Calu3 (cell line): ENCODE measurements at places on chromosomes 5 and 9.

DNA sequence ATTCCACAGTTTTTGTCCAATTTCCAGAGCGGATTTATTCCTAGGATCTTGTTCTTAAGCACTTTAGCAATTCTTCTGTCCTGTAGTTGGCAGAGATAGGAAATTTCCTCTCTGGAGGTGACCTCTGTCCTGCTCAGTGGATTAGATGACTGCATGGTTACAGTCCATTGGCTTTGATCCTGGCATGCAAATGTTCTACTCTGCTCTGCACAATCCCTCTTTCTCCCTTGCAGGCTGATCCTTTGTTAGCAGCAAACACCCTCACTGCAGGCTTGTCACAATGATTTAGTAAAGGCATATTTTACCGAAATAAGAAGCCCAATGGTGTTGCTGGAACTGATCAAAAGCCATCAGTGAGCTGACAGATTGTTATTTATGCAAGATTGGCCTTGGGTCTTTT, 243.8 kb downstream of the COX7C start:
- no peak for DNase-seq

DNA sequence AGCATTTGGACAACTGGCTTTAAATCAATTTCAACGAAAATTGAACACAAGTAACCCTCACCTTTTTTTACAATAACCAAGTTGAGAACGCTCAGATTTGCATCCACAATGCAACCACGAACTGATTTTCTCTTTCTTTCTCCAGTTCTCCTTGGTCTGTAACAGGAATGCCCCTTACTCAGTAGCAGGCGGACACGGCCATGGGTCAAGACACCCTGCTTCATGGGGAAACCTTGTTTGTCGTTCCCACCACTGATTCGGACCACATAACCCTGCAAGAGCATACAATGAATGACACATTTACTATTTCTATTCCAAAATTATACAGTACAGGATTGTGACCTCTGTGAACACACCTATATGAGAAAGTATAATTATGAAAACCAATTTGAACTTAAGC, 1.4 kb downstream of the RPS6 start:
- no peak for DNase-seq

DNA sequence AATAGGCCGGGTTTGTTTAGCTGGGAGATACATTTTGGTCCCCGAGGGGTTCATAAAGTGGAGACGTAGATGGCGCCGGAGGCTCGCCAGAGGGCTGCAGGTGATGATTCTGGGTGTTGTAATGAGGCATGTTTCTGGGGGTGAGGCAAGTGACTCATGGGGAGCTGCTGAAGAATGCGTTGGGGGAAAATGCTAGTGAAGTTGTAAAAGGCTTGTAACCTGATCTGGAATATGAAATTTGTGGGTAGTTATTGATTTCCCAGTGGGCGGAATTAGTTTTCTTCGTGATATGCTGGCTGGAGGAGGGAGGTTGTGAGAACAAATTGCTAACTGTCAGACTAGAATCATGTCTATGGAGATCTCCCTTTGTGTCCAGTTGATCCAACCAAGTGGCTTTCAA, 158.3 kb downstream of the DOCK2 start:
- DNase-seq: peak; percentile 47

- DNase-seq: no peak
These were observed 45.0 kb upstream of the N4BP3 start for GRCh38 chr5:178068293-178068692.

DNA sequence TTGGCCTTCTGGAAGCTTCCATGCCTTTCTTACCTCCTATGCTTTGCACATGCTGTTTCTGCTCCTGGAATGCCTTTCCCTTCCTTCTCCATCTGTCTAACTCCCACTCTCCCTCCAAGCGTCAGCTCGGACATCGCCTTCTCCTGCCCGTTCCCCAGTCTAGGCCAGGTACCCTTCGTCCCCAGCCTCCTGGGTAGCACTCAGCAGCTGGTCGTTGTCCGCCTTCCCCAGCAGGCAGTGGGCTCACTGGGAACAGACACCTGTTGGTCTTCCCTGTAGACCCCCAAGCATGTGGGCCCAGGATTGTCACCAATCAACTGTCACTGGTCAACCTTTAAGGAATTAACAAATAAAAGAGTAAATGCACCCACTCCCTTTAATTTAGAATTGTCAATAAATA, 202.2 kb downstream of the RGS3 start:
- DNase-seq: no peak

- peak; percentile 46 for DNase-seq
These were observed 37.3 kb upstream of the ZNF622 start for GRCh38 chr5:16502866-16503265.

GRCh38 chr5:19771174-19771835, 216.7 kb downstream of the CDH18 start:
- DNase-seq: no peak

- DNase-seq: no peak
These were observed 495.1 kb downstream of the CDH18 start for GRCh38 chr5:19492861-19493260.

DNA sequence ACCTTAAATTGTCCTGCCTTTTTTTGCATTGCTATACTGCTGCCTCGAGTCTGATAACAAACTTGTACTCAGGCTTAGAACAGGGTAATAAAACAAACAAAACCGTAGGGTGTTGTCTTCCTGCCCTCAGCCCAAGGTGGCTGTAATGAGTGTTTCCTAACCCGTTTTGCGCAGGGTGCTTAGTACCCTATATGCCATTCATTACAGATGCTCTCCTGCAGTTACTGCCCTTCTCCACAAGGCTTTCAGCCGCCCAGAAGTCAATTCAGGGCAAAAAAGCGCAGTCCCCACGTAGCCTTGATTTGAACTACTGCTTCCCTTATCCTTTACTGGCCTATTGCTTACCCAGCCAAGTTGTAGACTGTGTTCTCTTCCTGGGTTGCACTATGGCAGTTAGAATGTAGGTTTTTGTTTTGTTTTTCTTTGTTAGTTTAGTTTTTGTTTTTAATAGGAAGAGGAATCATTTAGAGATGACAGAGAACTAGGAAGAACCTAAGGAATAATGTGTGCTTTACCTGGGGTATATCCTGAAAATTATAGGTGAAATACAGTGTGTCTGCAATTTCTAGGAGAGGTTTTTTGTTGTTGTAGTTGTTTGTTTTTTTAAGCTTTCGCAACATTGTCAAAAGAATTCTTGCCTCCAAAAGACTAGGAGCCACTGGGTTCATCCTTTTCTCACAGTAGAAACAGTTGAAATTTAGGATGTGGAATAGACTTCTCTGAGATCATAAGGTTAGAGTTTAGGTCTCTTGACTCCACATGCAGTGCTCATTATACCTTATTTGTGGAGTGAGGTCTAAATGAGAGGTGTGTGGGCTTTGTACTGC, 1.3 kb downstream of the HMGXB3 start:
- peak; percentile 61 for DNase-seq

DNA sequence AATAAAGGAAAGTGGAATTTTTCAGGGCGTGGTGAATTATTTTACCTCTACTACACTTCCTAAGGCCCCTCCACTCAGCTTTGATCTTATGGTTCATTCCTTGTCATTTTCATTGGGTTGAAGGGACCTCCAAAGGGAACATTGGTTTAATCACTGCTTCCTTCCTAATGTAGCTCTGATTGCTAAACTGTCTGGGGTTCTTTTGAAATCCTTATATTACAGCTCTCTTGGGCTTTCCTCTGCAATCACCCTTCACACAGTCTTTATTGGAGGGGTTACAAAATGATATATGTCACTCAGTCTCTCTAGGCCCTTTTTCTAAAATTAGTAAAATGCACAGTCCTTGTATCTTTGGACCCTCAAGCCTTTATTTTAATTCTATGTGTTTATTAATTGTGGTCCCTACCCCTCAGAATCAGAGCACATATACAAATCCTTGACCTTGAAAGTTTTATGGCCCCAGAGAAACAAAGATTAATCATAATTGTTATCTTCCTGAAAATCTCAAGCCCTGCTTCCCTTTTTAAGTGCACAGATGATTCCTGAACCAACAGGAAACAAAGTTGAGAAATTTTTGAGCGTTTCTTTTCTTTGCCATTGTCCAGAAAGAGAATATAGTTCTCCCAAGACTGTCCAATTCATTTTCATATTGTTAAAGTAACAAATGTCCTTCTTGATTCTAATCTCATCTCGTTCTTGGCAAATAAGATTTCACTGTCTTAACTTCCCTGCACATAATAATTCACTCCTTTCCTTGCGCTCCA, 330.0 kb downstream of the ARRDC3 start:
- DNase-seq: no peak

DNA sequence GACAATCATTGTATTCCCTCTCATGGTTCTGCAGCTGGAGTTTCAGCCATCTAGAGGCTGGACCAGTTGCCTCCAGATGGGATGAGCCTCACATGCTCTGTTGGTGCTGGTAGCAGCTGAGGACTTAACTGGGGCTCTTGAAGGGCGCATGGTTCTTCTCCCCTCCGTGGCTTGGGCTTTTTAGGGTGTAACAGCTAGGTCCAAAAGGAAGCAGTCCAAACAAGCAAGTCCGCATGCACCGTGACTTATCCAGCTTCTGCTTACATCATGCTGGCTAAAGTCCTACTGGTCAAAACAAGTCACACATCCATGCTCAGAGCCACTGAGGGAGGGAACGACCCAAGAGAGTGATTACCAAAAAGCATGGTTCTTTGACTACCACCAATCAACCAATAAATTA, 31.6 kb upstream of the SH3RF2 start:
- no peak for DNase-seq

- DNase-seq: no peak
These were observed 51.5 kb downstream of the UBE2R2 start for GRCh38 chr9:33868440-33868973.

GRCh38 chr5:176389135-176390123, 878 bp downstream of the HIGD2A start:
- DNase-seq: no peak

GRCh38 chr5:56671571-56671970, 143.8 kb upstream of the MAP3K1 start:
- no peak for DNase-seq

- no peak for DNase-seq
These were observed 100.1 kb downstream of the PSAT1 start for GRCh38 chr9:78397045-78397444.

DNA sequence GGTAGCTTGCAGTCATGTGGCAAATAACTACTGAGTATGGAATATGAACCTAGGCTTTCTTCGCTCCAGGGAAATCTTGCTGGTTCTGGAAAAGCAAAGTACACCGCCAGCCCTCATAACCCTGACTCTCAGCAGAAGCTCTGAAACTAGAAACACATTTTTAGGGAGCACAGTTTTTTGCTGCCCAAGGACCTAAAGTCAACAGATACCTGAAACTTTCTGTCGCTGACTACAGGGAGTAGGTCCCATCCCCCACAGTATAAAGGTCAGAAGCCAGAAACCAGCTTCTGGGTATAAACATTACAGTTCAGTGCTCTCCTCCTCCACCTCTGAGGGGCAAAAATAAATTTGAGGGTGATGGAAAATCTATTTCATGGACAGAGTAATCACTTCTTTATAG, 3.0 kb downstream of the ATOX1 start:
- DNase-seq: no peak

- DNase-seq: peak; percentile 68
These were observed 28.5 kb downstream of the TSPAN17 start for GRCh38 chr5:176675676-176676360.

DNA sequence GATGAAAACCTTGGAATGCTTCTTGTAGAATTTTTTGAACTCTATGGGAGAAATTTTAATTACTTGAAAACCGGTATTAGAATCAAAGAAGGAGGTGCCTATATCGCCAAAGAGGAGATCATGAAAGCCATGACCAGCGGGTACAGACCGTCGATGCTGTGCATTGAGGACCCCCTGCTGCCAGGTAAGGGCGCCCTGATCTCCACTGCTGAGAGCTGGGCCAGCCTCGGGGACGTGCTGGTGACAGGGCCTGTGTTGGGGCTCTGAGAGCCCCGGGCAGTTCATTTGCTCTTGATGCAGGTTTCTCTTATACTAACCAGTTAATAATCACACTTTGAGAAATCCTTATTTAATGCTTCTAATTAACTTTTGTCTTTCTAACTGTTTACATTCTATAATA, 33.0 kb downstream of the TENT4A start:
- no peak for DNase-seq

- no peak for DNase-seq
These were observed 66.2 kb upstream of the WDR41 start for GRCh38 chr5:77558266-77558665.

- DNase-seq: no peak
These were observed 29.0 kb upstream of the PRR16 start for GRCh38 chr5:120435129-120435528.

DNA sequence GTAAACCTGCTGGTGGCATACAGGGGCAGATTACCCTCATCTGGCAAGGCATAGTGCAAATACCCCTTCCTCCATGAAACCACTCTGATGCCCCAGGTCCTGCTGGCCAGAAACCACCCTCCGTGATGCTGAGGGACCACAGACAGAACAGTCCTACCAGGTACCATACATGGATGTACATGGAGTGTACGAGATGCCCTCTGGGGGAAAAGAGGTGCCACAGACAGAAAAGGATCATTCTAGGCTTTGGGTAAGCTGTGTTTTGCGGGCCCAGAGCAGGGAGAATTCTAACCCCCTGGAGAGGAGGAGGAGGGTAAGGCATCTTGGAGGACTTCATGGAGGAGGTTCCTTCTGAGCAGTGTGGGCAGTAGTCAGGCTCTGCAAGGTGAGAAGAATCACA, 68.3 kb downstream of the GABBR2 start:
- DNase-seq: no peak

DNA sequence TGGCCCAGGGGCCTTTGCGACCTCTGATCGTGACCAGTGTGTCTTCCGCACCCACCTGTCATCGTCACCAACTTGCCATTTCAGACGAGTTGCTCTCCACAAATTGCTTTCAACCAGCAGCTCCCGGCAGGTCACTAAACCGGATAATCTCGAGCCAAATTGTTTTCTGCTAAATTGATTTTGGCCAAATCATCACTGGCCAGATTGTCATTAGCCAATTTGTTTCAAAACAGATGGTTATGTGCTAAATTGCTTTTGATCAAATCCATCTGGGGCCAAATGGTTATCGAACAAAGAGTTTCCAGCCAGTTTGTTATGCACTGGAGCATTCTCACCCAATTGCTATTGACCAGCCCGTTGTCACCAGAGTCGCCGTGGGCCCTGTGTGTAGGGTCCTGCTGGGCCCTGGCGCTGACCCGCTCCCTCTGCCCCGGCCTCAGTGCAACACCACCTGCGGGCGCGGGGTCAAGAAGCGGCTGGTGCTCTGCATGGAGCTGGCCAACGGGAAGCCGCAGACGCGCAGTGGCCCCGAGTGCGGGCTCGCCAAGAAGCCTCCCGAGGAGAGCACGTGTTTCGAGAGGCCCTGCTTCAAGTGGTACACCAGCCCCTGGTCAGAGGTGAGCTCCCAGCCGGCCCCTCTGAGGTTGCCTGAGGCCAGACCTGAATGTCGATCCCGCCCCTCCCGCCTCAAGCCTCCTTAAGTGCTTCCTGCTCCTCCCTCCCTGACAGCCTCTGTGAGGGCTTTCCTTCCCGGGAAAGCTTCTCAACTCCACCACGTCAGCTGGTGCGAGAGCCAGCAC, 35.6 kb downstream of the ADAMTSL2 start:
- DNase-seq: no peak

DNA sequence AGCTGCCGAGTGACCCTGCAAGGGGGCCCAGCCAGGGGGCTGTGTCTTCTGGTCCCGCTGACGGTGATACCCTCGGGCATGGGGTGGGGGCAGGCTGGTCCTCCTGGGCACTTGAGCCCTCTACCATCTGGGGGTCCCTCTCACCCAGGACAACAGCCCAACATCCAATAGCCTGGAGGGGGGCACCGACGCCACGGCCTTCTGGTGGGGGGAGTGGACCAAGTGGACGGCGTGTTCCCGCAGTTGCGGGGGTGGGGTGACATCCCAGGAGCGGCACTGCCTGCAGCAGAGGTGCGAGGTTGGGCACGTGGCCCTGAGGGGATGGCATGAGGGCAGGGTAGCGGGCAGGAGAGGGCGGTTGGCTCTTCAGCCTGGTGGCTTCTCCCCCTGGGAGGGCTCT, 2.8 kb downstream of the ADAMTSL2 start:
- no peak for DNase-seq

- no peak for DNase-seq
These were observed 27.8 kb downstream of the CSF2 start for GRCh38 chr5:132101385-132101880.
